ENCODE measurements at places on chromosomes 16 and 17. TPM values are rescaled to one million over a fixed set of nuclear protein-coding genes. Genes with fewer than 3 reads are reported as not detected.

The PIK3R5 gene
- total RNA-seq = not detected

The MMD gene
- 31.8 TPM for total RNA-seq

The PIMREG gene
- total RNA-seq = 6.6 TPM

The LPO gene
- not detected for total RNA-seq

The TP53 gene
- total RNA-seq = 33.1 TPM

The SEPTIN12 gene
- not detected for total RNA-seq

The DOC2A gene
- not detected for total RNA-seq

The CES3 gene
- total RNA-seq = not detected

The TPPP3 gene
- not detected for total RNA-seq

The ZP2 gene
- total RNA-seq = not detected

The HS3ST6 gene
- not detected for total RNA-seq

The HSF4 gene
- total RNA-seq = 5.3 TPM

All from cardiac ventricle fibroblast (primary cell).